Natural killer cell (primary cell): ENCODE measurements at places on chromosomes 1 and 21.

DNA sequence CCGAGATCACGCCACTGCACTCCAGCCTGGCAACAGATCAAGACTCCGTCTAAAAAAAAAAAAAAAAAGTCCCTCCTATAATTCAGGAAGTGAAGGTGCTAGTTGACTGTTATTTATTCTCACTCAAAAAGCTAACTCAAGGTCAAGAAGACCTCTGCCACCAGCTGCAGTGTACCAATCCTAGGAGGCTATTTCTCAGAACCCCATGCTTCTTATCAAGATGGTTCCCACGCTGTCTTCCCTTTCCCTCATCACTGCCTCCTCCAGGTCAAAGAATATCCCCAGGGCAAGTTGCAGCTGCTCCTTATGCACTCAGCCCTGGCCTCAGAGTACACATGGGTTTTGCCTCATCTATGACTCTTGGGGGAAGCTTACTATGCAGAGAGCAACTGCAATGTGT, 53.6 kb downstream of the RERE start:
- DNase-seq = no peak

DNA sequence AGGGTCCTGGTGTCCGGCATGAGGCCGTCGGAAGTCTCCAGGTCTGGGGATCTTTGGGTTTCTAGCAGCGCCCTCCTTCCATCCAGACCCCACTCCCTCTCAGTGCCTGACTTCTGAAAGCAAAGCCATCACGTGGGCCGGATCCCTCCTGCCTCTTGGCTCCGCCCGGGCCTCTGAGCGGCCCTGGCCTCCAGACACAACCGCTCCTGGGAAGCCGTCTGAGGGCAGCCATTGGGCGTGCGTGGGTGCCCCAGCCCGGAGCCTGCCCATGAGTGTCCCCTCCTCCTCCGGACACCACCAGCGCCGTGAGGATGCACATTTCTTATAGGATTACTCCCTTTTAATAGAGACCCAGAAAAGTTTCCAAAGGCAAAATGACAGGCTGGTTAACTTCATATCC, 137.0 kb upstream of the ARHGEF16 start:
- DNase-seq = no peak

DNA sequence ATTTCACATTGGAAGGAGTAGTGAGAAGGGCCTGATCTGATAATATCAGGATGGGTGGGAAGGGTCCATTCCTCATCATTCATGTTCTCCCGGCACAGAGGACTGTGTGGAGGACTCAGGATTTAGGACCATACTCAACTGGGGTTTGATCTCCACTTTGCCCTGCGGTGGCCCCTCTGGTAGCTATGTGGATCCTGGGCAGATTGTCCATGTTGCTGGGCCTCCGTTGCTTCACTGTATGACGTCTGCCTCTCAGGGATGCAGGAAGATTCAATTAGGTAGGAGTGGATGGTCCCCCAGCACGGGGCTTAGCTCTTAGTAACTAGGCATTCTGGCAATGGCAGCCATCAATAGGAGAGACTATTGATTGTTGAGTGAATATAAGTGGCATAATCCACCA, 2.3 kb downstream of the ETS2 start:
- no peak for DNase-seq

- DNase-seq = peak; percentile 25
These were observed 22.7 kb downstream of the UTP25 start for GRCh38 chr1:209850342-209850979.

DNA sequence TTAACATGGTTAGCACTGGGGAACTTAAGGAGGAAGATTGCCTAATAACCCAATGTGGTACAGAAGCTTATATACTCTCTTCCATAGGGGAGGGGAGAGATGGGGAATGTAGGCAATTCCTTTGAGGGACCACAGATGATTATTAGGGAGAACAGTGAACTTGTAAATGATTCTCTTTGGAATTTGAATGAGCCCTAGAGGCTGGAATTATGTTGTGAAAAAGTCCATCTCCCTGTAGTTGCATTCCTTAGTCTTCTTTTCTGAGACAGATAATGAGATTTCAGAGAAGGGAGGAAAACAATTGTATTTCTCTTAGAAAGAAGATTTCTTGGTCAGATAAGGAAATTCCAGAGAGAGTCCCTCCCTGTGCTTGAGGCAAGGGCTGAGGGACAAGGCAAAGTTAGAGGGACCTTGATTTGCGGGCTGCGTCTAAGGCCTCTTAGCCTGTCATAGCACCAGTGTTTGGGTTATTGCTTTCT, 89.0 kb upstream of the HMCN1 start:
- no peak for DNase-seq

- no peak for DNase-seq
These were observed 73.3 kb downstream of the MRPL37 start for GRCh38 chr1:54273092-54273794.

- DNase-seq = peak; percentile 43
These were observed 1.6 kb downstream of the TENT5C start for GRCh38 chr1:117607471-117607870.

- DNase-seq = no peak
These were observed 5.0 kb downstream of the DMRTB1 start for GRCh38 chr1:53463961-53464899.

DNA sequence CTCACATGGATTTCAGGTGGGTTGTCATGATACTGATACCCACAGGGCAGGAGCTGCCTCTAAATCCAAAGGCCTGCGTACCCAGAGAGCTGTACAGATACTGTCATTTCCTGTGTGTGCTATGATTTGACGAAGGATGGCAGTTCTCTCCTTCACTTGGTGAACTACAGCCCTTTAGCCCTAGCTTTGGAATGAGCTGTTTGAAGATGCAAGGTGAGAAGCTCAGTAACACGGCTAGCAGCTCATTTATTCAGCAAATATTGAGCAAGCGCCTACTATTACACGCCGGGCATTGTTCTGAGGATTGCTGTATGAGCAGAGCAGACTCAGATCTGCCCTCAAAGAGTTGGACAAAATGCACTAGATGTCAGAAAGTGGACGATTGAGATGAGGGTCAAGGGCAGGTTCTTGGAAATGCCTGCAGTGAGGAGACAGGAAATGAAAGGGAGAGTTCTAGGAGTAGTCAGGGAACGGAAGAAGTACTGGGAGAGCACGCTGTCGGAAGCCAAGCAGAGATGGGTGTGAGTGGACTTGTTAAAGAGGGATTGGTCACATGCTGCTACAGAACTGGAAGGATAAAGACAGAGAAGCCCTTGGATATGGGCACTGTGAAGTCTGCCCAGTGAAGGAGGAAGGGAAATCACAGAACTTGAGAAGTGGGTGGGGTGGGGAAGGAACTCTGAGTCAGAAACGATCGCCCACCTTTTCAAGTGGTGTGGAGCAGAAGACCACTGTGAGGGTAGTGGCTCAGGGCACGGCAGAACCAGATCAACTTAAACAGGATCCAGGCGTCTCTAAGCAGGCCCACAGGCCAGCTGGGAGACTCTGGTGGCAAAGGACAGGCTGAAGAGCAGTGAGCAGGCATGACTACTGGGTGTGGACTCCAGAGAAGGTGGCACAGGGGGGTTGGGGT, 7.1 kb downstream of the PTGFRN start:
- peak; percentile 10 for DNase-seq

- no peak for DNase-seq
These were observed 56.7 kb downstream of the LACTBL1 start for GRCh38 chr1:22915816-22916470.

- no peak for DNase-seq
These were observed 69.4 kb upstream of the MORC3 start for GRCh38 chr21:36250423-36251075.

GRCh38 chr1:48869116-48869893, 92.6 kb upstream of the BEND5 start:
- no peak for DNase-seq

DNA sequence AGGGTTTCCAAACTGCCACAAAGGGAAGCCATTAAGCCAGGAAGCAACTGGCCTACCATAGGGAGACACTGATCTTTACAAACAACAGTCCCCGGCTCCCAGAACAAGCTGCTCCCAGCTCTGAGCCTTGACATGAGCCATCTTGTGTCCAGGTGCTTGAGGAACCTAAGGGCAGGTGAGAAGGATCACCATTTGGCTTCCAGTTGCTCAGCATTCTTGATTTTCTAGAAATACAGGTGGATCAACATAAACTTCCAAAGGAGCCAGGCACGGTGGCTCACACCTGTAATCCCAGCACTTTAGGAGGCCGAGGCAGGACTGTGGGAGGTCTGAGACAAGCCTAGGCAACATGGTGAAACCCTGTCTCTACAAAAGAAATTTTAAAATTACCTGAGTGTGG, 21.6 kb downstream of the ZBTB17 start:
- DNase-seq = no peak

- no peak for DNase-seq
These were observed 9.0 kb downstream of the CREG1 start for GRCh38 chr1:167544447-167545093.

- no peak for DNase-seq
These were observed 25.0 kb downstream of the TATDN3 start for GRCh38 chr1:212816567-212817278.

GRCh38 chr1:116877141-116877818, 32.4 kb upstream of the PTGFRN start:
- DNase-seq = no peak

- DNase-seq = no peak
These were observed 7.6 kb upstream of the S100A11 start for GRCh38 chr1:152044386-152044785.

- DNase-seq = no peak
These were observed 1.0 kb upstream of the KCNC4 start for GRCh38 chr1:110208916-110209645.

- no peak for DNase-seq
These were observed 18.5 kb downstream of the FAM89A start for GRCh38 chr1:231021540-231022031.

DNA sequence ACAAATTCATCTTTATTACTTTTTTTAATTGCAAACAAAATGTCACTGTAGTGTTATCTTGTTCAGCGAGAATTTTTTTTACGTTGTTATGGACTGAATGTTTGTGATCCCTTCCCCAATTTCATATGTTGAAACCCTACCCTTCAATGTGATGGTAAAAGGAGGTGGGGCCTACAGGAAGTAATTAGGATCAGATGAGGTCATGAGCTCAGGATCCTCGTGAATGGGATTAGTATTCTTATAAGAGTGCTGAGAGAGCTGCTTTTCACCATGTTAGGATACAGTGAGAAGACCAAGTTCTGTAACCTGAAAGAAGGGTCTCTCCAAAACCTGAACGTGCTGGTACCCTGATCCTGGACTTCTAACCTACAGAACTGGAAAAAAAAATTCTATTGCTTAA, 646.0 kb upstream of the TMPRSS15 start:
- DNase-seq = no peak

DNA sequence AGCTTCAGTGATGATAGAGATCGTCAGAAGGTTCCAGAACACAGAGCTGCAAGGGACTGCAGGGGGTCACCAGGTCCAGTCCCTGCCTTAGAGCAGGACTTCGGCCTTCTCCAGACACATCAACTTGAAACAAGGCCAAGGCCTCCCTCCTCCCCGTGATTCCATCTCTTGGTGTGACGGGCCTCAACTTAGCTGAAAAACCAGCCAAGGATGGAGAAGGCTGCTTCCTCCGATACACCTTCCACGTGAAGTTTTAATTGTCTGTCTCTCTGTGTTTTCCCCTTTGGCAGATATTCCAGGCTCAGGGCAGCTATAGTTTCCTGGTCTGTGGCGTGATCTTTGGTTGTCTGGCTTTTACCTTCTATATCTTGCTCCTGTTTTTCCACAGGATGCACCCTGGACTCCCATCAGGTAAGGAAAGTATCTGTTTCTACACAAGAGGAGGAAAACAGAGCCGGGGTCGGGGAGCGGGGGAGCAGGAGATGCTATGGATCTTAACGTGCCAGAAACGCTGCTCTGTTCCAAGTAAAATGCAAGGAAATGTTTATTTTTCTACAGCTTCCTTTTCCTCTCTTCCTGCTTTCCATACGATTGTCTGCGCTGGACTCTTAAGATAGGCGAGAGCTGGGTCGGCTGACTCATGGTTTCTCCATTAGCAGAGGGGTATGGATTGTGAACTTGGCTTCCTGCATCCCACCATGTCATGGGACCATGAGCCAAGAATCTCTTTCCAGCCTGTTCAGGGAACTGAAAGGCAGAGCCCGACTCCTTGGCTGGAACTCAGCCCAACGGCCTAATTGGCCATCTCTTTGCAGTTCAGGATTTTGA, 32.8 kb downstream of the ELK4 start:
- no peak for DNase-seq

DNA sequence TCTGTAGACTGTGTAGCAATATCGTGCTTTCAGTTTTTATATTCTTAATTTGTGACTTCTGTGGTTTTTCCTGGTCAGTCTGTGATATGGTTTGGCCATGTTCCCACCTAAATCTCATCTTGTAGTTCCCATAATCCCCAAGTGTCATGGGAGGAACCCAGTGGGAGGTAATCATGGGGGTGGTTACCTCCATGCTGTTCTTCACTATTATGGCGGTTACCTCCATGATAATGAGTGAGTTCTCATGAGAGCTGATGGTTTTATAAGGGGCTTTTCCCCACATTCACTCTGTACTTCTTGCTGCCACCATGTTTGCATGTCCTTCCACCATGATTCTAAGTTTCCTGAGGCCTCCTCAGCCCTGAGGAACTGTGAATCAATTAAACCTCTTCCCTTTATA, 169.8 kb downstream of the LEPR start:
- DNase-seq = no peak
